Kidney epithelial cell (primary cell): ENCODE measurements at places on chromosomes 2 and 18.
A peak's percentile ranks its signal among the peaks of the same experiment; 100 is the strongest.

DNA sequence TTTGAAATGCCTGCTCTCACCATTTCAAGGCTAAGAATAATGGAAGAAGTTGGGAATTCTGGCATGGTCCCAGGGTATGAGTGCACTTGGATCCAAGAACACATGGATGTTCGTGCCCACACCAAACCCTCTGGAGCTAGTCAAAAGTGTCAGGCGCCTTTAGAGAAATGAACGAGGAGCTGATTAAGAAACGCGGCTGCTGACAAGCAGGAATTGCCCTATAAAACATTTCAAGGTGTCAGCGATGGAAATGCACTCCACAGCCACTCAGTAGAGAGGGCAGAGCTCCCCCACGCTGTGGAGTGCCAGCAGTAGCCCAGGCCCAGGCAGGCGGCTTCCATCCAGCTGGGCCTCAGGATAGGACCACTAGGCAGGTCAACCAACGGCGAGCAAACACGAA is 213.7 kb downstream of the TTC32 start:
- no peak for DNase-seq

DNA sequence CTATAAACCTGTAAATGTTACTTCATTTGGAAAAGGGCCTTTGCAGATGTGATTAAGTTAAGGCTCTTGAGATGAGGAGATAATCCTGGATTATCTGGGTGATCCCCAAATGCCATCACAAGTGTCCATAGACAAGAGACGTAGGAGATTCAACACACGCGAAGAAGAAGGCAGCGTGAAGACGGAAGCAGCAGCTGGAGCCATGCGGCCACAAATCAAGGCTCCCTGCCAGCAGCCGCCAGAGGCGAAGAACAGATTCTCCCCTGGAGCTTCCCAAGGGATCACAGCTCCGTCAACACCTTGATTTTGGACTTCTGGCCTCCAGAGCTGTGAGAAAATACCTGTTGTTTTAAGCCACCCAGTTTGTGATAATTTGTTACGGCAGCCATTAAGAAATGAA is 11.0 kb upstream of the VAPA start:
- DNase-seq = no peak

- DNase-seq = no peak
These were observed 33.1 kb upstream of the PELI1 start for GRCh38 chr2:64177315-64177714.

- no peak for DNase-seq
These were observed 15.3 kb upstream of the LOXHD1 start for GRCh38 chr18:46672062-46672970.

DNA sequence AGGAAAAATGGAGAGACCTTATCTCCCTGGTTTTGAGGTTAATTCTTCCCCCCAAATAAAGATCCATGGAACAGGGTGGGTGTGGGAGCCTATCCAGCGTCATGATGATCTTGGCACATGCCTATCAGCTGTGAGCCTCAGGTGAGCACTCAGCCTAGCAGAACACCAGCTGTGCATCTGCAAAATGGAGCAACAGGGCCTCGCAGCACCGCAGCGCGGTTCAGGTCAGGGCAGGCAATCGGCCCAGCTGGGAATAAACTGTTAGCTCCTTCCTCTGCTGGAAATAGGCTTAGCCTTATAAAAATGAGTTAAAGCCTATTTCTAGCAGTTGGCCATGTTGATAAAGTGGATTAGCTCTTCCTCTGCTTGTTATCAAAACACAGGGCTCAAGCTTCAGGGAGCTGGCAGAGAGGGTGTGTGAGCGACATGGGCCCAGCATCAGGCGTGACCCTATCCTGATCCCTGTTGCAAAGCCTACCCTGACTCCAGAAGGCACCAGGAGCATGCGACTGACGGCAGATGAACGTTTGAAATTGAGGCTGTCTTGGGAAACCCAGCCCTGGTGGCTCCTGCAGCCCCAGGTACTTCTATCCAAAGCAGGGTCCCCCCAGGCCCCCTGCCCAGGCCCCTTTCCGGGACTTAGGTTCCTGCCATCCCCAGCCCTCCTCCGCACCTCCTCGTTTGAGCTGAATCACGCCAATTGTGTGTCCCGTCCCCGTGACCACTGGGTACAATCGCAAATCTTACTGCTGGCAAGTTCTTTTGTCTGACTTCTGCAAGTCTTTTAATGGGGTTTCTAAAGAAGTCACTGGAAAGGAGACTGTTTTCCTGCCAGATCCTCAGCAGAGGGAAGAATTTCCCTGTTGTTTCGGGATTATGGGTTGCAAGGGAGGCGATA is 35.4 kb downstream of the ARHGEF4 start:
- no peak for DNase-seq

DNA sequence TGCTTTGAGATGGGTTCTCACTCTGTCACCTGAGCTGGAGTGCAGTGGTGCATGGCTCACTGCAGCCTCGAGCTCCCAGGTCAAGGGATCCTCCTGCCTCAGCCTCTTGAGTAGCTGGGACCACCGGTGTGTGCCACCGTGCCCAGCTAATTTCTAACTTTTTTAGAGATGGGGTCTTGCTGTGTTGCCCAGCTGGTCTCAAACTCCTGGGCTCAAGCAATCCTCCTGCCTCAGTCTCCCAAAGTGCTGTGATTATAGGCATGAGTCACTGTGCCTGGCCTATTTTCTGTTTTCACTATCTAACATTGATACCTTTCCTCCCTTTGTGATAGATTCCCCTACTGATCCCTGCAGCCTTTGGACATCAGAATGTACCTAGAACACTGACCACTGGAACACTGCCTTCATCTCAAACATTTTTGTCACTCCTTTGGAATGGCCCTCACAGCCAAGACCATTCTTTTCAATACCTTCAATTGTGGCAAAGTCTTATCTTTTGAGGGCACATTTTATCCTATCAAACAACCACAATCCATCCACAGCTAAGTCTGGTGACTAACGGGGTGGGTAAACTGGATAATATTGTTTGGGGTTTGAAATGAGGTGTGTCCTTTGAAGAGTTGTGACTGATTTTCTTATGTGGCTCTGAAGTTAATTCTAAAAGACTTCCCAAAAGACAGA is 43.7 kb downstream of the EPAS1 start:
- DNase-seq = no peak

GRCh38 chr18:41967680-41968079 is 12.6 kb downstream of the PIK3C3 start:
- no peak for DNase-seq

- DNase-seq = peak; percentile 54
These were observed 91.0 kb upstream of the CCBE1 start for GRCh38 chr18:59787998-59788790.
